CD8-positive, alpha-beta memory T cell (primary cell): ENCODE measurements at places on chromosomes 13 and 19. TPM values are rescaled to one million over a fixed set of nuclear protein-coding genes. Genes with fewer than 3 reads are reported as not detected.

Gene U2AF1L4
- total RNA-seq: 32.2 TPM

Gene URI1
- 76.9 TPM for total RNA-seq

Gene ZNF546
- total RNA-seq: 4.8 TPM

Gene ZNF66
- 7.4 TPM for total RNA-seq

Gene ENOX1
- 0.29 TPM for total RNA-seq

Gene NEK5
- not detected for total RNA-seq

Gene ZNF345
- total RNA-seq: 3.9 TPM

Gene TPTE2
- total RNA-seq: not detected

Gene CNFN
- not detected for total RNA-seq

Gene CARS2
- 84.5 TPM for total RNA-seq

Gene CEACAM4
- total RNA-seq: not detected

Gene SWSAP1
- total RNA-seq: 2.1 TPM

Gene GSX1
- not detected for total RNA-seq

Gene FAM216B
- not detected for total RNA-seq

Gene ADAMTS10
- 13.2 TPM for total RNA-seq

Gene KCTD4
- not detected for total RNA-seq

Gene BLOC1S3
- 12.4 TPM for total RNA-seq

Gene RASAL3
- total RNA-seq: 125 TPM

Gene ICAM4
- total RNA-seq: 0.33 TPM

Gene TEX101
- total RNA-seq: not detected

Gene TNFSF13B
- 1.3 TPM for total RNA-seq

Gene FCER2
- 0.96 TPM for total RNA-seq

Gene VSTM1
- not detected for total RNA-seq

Gene CEACAM19
- 0.18 TPM for total RNA-seq

Gene NPHS1
- not detected for total RNA-seq

Gene KL
- 0.20 TPM for total RNA-seq

Gene SPC24
- 37.2 TPM for total RNA-seq

Gene PLA2G4C
- 1.7 TPM for total RNA-seq

Gene CYP4F2
- total RNA-seq: not detected

Gene CD22
- not detected for total RNA-seq

Gene SLC25A15
- total RNA-seq: 24.3 TPM

Gene KCNN4
- total RNA-seq: 93.8 TPM

Gene SIGLEC10
- 2.4 TPM for total RNA-seq

Gene TEX29
- total RNA-seq: not detected

Gene TMEM238
- total RNA-seq: 13.3 TPM

Gene SYDE1
- 0.22 TPM for total RNA-seq

Gene ZNF578
- 0.88 TPM for total RNA-seq

Gene ZNF90
- total RNA-seq: 11.9 TPM

Gene FCAR
- total RNA-seq: not detected

Gene FXYD1
- total RNA-seq: not detected

Gene CCDC194
- 1.5 TPM for total RNA-seq
